ENCODE measurements at places on chromosomes 5 and 9.

GRCh38 chr9:134031783-134032182, 6.5 kb downstream of the BRD3OS start:
- no peak for DNase-seq

DNA sequence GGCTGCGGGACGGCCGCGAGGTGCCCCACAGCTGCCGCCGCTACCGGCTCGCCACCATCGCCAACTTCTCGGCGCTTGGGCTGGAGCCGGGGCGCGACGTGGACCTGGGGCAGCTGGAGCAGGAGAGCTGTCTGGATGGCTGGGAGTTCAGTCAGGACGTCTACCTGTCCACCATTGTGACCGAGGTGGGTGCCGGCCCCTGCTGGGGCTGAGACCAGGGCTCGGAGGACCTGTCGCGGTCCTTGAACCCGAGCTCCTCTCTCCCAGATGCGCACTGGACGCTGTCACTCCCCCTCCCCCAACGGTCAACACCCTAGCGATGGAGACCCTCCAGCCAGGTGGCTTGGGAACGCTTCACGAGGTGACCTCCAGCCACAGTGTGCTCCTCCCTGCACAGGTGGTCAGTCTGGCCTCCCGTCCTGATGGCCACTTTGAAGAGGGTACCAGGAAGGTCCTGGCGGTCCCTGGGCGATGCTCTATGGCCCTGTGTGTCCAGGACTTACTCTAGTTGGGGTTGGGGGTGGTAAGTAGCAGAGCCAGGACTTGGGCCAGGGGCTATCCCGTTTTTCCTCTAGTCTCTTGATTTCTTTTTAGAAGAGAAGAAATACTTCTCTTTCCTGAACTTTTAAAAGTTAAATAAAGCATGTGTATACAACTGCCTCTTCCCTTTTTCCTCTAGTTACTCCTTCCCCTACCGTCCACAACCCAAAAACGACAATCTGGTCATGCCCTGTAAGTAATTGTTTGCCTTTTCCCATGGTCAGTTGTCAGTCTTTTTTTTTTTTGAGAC, 866 bp downstream of the SLC22A5 start:
- DNase-seq: no peak

- DNase-seq: no peak
These were observed 153.1 kb downstream of the SNCAIP start for GRCh38 chr5:122465031-122465577.

- no peak for DNase-seq
These were observed 54.1 kb upstream of the CEMIP2 start for GRCh38 chr9:71822456-71822855.

- DNase-seq: no peak
These were observed 5.9 kb upstream of the CTXN3 start for GRCh38 chr5:127642949-127643348.

DNA sequence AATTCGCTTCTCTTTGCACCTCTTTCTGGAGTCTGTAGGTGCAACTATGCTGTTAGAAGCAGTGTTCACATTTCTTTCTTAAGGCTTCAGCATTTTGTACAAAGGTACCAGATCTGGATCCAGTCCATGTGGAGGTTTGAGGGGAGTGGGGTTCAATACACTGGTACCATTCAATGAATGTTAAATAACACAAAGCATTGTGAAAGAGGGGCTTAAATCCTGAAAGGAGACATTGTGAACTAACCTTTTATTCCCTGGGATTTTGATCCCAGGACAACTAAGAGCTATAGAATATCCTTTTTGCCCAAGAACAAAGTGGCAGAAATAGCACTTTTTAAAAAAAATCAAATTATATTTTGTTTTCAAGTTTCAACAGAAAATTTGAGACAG, 107.7 kb upstream of the VCAN start:
- no peak for DNase-seq
